Upper lobe of right lung (tissue), 1 donor: ENCODE measurements at places on chromosomes 5 and 9. TPM values are rescaled to one million over a fixed set of nuclear protein-coding genes. Genes with fewer than 3 reads are reported as not detected.

SLC23A1 gene
- total RNA-seq, result not detected

GRCh38 chr5:34003941-34004340, 3.9 kb downstream of the AMACR start:
- DNase-seq, result no peak

GRCh38 chr5:159040181-159040580, 59.5 kb downstream of the EBF1 start:
- DNase-seq, result no peak

DNA sequence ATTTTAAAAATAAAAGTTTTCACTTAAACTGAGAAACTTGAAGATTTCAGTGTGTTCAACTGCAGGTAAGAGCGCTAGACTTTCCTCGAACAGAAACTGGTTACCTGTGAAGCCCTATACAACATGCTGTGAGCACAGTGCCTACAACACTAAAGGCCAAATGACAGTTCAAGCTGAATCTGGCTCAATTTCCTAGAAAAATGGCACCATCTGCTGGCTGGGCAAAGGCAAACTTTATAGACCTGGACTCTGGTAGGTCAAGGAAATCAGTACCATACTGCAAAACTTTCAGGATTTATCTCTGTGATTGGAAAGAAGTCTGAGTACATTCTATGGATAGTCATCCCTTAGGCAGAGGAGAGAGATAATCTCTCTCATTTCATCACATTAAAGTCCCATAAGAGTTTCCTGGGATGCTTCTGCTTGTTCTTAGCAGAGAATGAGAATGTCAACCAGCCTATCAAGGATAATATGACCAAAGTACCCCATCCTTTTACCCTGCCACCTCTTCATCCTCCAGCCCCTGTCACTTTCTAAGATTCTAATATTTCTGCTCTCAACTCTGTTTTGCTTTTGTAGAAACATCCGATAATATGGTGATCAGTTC, 31.8 kb upstream of the FOXB2 start:
- DNase-seq, result no peak

TMOD1 gene
- 11.3 TPM for total RNA-seq

DNA sequence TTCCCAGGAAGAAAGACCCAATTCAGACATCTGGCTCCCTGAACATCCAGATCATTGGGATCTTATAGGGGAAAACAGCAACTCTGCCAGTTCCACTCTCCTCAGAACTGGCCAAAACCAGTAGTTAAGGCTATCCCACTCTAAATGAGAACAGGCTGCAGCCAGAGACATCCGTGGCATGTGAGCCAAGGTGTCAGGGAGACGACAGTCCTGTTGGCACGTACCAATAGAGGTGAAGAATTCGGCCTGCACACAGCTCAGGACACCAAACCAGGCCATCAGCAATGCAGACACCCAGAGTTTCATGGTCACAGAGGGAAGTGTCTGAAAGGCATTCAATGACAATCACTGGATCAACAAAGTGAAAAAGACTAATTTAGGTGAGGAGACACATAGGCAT, 9.3 kb downstream of the P4HA2 start:
- no peak for DNase-seq

TRPM3 gene
- 0.35 TPM for total RNA-seq

PCDHGA9 gene
- total RNA-seq, result 5.4 TPM

DNA sequence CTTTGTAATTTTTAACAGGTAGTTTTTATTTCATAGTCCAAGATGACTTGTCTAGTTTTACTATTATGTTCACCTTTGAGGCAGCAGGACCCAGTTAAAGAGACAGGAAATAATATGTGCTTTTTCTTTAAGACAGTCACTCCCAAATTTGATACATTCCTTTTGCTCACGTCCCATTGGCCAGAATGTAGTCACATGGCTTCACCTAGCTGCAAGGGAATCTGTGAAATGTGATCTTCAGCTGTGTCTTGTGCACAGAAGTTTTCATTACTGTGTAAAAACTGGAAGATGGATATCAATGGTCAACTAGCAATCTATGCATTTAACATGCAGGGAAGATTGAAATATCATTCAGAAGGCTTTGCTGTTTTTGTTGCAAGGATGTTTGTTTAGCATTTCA, 41.1 kb downstream of the XRCC4 start:
- DNase-seq, result no peak

DNA sequence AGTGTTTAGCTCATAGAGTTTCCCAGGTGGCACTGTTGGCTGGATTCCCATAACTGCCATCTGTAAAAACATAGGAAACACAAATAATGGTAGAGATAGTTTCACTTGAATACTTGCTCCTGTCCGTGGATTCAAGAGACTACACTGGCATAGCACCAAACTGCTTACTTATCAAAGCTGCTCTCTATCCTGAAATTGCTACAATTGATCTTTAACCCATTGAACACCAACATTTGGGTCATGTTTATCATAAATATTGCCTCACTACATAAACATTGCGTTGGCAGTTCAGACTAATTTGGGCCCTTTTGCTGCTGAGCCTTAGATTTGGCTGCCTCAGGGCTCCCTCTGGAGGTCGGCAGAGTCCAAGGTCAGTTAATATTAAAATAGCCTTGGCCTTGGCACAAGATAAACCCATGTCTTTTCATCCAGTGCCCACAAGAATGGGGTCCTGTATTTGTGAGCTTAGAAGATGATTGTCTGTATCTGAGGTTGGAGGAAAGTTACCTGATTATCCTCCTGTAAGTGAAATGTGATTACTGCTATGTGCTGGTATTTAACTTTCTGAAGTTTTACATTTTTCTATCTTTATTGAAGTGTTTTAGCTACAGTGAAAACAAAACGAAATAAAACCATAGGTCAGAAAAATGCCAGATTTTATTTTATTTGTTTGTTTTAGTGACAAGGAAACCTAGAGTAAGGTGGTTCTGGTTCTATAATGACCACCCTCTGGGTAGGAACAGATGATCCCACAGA, 4.0 kb upstream of the RANBP3L start:
- DNase-seq, result peak; percentile 68

- DNase-seq, result no peak
Measured at GRCh38 chr5:66828548-66829357, 232.6 kb downstream of the MAST4 start.

- DNase-seq, result no peak
Measured at GRCh38 chr9:90024409-90024808, 419.6 kb downstream of the GADD45G start.
